ENCODE measurements at places on chromosomes 3 and 15. TPM values are rescaled to one million over a fixed set of nuclear protein-coding genes. Genes with fewer than 3 reads are reported as not detected.
A peak's percentile ranks its signal among the peaks of the same experiment; 100 is the strongest.

GRCh38 chr3:155231792-155232191 is 61.7 kb downstream of the STRIT1 start:
- no peak for DNase-seq

The TRIM71 gene
- 0.18 TPM for polyA plus RNA-seq

- DNase-seq, result peak; percentile 63
Observed at GRCh38 chr15:58957101-58957973, 23.9 kb upstream of the SLTM start.

DNA sequence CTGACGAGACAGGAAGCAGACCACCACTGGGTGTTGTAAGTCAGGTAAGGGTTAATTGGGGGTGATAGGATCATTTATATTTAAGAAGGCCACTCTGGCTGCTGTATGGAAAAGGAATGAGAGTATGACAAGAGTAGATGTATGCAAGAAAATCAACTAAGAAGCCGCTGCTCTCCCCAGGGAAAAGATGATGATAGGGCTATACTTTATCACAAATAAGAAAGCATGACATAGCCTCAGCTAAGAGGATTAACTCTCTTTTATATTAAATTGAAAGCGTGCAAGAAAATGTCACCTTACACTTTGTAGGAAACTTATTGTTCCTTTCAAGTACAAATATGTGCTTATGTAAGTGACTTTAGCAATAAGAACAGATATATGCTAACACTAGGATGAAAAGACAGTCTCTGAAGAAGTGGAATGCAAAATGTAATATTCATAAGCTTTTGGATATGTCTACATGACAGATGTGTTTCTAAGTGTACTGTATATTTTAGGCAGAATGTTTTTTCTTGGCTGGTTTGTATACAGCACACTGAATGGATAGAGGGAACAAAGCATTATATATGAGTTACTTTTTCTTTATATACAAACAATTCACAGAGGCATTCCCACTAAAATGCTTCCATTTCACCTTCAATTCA is 8.7 kb upstream of the NDUFB4 start:
- no peak for DNase-seq

- DNase-seq, result no peak
Observed at GRCh38 chr3:30258426-30259392, 347.7 kb upstream of the TGFBR2 start.

- DNase-seq, result peak; percentile 10
Observed at GRCh38 chr3:107328069-107328468, 49.2 kb upstream of the CCDC54 start.

DNA sequence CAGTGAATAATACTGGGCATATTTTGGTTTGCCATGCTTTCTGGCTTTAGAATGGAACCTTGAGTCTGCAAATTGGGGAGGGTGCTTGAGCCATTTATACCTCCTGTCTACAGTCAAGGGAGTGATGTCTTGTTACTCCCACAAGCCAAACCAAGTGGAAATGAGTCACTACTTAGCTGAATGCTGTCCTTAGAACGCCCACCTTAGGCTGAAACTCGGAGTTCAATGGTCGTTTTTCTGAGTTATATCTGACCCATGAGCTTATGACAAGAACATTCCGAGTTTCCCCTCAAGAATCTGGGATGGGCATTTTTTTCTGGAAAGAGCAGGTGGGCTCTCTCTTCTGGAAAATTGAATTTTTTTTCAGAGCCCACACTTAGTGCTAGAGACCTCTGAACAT is 17.4 kb upstream of the CLDN18 start:
- DNase-seq, result no peak

DNA sequence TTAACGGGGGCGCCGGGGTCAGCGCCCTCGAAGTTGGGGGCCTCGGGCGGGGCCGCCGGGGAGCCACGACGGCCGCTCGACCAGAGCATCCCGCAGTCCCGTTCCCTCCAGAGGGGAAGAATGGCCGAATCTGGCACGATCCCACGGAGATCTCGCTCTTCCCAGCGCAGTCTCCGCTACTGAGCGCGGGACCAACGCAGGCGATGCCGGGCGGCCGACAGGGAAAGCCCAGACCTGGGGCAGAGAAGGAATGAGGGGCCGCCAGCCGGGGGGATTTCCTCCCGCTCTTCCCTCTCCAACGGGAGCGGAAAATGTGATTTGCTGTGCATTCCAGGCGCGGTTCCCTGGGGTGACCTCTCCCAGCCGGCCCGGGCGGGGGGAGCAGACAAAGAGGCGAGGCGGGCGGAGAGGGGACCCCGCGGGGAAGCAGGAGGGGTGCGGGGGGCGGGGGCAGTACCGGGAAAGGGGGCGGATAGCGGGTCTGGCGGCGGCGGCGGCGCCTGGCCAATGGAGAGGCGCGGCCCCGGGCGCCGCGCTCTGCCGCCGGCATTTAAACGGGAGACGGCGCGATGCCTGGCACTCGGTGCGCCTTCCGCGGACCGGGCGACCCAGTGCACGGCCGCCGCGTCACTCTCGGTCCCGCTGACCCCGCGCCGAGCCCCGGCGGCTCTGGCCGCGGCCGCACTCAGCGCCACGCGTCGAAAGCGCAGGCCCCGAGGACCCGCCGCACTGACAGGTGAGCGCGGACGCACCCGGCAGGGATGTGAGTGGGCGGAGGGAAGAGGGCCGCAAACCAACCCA is at the start of gene GREM1:
TSS of gene GREM1 (plus strand) at position 579 of the 801 bp plus-strand sequence. CDS start 12,687 bp downstream, outside the sequence.
- no peak for DNase-seq

The ISLR2 gene
- not detected for polyA plus RNA-seq

The VWA5B2 gene
- polyA plus RNA-seq, result 0.32 TPM

DNA sequence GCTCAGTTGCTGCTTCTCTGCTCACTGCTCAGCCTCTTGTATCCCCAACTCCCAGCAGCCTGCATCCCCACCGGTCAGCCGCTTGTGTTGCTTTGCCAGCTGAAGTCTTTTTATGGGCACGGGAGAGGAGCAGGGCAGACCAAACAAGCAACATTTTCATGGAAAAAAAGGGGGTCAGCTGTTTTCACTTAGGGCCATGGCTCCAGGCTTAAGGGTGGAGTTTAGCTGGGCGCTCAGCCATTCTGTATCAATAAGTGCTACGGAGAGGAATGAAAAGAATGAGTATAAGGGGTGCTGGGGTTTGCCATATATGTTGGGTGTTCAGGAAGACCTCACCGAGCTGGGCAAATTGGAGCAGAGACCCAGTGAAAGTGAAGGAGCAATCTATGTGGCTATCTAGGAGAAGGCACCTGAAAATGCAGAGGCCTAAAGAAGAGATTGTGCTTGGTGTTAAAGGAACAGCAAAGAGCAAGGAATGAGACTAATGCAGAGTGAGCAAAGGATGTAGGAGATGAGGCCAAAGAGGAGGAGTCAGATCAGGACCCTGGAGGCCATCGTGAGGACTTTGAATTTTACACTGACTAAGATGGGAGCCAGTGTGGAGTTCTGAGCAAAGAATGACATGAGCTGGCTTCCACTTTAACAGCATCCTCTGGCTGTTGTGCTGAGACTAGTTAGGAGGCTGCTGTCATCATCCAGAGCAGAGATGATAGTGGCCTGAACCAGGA is 16.6 kb upstream of the IREB2 start:
- no peak for DNase-seq
